ENCODE measurements at places on chromosomes 1 and 21. TPM values are rescaled to one million over a fixed set of nuclear protein-coding genes. Genes with fewer than 3 reads are reported as not detected.

Gene S1PR1
- total RNA-seq = 49.3 TPM

Gene PIK3C2B
- 14.2 TPM for total RNA-seq

Gene SLC44A3
- not detected for total RNA-seq

Gene RRP1B
- total RNA-seq = 81.8 TPM

DNA sequence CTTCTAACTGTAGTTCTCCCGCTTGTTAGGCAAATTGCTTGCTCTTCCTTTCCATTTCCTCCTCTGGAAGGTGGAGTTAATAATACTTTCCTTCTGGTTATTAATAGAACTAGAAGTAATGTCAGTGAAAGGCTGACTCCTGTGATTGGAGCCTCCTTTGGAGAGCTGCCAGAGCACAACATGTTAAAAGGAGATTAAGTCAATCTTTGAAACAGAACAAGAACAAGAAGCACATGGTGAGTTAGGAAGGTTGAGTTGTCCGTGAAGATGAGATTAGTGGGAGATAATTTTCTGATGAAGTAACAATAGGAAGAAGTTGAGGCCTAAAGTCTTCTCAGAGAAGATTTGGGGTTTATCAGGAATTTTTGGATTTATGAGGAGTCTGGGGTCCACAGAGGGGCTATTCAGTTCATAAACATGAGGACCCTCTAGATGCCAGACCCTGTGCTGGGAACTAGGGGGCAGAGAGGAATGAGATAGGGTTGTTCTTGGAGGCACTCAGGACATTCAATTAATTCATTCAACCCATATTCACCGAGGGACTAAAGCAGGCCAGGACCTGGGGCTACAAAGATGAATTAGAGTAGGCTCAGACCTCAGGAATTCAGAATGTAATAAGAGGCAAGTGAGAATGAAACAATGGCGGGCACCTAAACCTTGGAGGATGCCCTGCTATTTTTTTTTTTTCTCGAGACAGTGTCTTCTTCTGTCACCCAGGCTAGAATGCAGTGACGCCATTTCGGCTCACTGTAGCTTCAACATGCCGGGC lies 40.7 kb upstream of the DHCR24 start:
- H3K27ac ChIP-seq = no peak overlapping the region
- no peaks in the 10 kb centered on the region for H3K4me1 ChIP-seq
- H3K27me3 ChIP-seq = peaks cover 19% of the 10 kb centered on the region
- H3K36me3 ChIP-seq = no peaks in the 10 kb centered on the region

DNA sequence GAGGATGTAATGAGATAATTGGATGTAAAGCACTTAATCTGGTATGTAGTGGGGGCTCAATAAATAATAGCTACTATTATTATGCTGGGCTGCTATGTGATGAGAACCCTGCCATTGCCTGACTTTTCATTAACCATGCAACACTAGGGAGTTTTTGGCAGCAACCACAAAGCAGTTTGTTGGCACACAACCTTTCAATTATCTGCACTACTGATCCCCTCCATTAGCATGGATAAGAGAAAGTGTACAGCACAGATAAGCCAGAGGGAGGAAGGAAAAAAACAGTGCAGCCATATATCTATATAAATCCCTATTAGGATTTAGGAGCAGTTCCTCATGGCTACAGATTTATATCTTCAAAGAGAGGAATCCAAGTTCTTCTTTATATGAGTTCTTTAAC lies 498.5 kb downstream of the NUF2 start:
- no peaks in the 10 kb centered on the region for H3K27me3 ChIP-seq
- no peak overlapping the region for H3K4me3 ChIP-seq
- no peak overlapping the region for H3K27ac ChIP-seq
- no peaks in the 10 kb centered on the region for H3K36me3 ChIP-seq

DNA sequence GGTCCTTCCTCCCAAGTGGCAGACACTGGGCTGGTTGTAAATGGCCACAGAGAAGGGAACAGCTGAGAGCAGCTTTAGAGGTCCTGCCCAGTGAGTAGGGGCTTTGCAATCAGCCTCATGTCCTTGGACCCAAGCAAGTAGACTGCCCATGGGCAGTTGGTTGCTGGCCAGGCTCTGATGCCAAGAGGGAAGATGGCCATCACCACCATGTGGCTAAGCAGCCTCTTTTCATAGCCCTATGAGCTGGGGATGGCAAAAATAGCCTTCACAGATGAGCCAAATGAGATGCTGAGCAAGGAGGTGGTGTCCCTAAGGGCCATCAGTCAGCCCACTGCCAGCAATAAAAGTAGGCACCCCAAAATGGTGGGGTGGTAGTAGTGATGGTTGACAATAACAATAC lies 3.2 kb downstream of the DISP3 start:
- peaks cover 9% of the 10 kb centered on the region for H3K4me1 ChIP-seq
- H3K36me3 ChIP-seq = no peaks in the 10 kb centered on the region
- DNase-seq = no peak

DNA sequence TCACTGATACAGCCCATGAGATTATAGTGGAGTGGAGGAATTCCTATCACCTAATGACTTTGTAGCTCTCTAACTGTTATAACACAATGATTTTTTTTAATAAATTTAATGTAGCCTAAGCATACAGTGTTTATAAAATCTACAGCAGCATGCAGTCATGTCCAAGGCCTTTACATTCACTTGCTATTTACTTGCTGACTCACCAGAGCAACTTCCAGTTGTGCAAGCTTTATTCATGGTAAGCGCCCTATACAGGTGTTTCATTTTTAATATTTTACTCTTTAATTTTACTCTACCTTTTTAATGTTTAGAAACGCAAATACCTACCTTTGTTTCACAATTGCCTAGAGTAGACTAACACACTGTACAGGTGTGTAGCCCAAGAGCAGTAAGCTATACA lies 1652.2 kb downstream of the BRINP3 start:
- no peaks in the 10 kb centered on the region for H3K36me3 ChIP-seq
- H3K27me3 ChIP-seq = no peaks in the 10 kb centered on the region
- H3K4me1 ChIP-seq = no peaks in the 10 kb centered on the region
- no peak overlapping the region for H3K4me3 ChIP-seq
- no peak overlapping the region for H3K27ac ChIP-seq

DNA sequence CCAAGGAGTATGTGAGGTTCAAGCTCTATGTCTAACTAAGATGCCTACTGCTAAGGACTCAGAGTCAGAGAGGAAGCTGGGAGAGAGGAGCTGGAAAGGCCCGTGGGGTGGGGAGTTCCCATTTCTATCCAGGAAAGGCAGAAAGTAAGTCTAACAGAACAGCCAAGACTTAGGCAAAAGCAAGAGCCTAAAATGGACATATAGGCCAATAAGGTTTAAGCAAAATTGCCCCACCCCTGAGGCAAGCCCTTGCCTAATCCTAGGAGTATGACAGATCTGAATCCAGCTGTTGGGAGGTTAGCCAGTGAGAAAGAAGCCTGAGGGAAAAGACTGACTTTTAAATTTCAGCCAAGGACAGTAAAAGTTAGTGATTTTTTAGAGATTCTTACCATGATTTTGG lies 1.6 kb upstream of the KLHDC9 start:
- H3K27me3 ChIP-seq = no peaks in the 10 kb centered on the region
- H3K4me3 ChIP-seq = no peak overlapping the region
- peaks cover 27% of the 10 kb centered on the region for H3K4me1 ChIP-seq
- no peaks in the 10 kb centered on the region for H3K36me3 ChIP-seq

- no peak overlapping the region for H3K27ac ChIP-seq
- no peak overlapping the region for H3K4me3 ChIP-seq
- H3K4me1 ChIP-seq = peaks cover 14% of the 10 kb centered on the region
Observed at GRCh38 chr1:31505911-31506497, 70.3 kb upstream of the TINAGL1 start.

GRCh38 chr1:41359211-41360073 lies 1.8 kb upstream of the FOXO6 start:
- H3K27me3 ChIP-seq = peaks cover 29% of the 10 kb centered on the region
- no peaks in the 10 kb centered on the region for H3K36me3 ChIP-seq
- peak overlapping the region; percentile 5 for H3K4me3 ChIP-seq

- H3K4me3 ChIP-seq = peak overlapping the region; percentile 97
- no peaks in the 10 kb centered on the region for H3K36me3 ChIP-seq
- peaks cover 28% of the 10 kb centered on the region for H3K4me1 ChIP-seq
- peak; percentile 91 for DNase-seq
- H3K27me3 ChIP-seq = no peaks in the 10 kb centered on the region
- peak overlapping the region; percentile 96 for H3K27ac ChIP-seq
Observed at GRCh38 chr1:155193275-155193990, 14.3 kb downstream of the THBS3 start.

DNA sequence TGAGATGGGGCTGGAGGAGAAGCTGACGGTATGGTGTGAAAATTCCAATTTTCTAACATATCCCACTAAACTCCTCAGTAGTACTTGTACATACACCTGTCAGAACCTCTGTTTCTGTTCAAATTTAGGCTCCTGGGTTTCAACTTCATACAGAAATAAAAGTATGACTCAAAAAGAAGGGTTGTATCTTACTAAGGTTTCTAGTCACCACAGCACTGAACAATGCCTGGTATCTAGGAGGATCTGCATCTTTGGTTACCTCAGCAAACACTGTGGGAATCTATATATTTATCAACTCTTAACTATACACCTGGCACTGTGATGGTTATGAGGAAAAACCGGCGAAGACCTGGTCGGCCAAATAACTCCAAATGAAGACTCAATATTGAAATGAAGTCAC lies 13.8 kb downstream of the RBM34 start:
- H3K4me3 ChIP-seq = no peak overlapping the region
- peaks cover 16% of the 10 kb centered on the region for H3K36me3 ChIP-seq
- H3K27me3 ChIP-seq = no peaks in the 10 kb centered on the region
- no peak for DNase-seq
- no peak overlapping the region for H3K27ac ChIP-seq

DNA sequence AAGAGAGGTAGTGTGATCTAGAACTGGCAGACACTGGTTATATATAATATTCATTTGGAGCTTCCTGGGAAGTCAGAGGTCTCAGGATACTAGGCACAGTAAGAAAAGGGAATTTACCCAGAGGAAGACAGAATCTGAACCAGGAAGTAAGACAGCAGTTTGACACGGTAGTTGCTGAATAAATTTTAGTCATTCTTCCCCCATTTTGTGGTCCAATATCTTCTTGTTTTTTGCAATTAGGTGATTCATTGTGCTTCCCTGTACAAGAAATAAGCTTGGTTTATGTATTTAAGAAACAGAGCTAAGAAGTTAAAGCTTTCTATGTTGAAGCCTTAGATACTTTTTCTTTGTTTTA lies 1.3 kb downstream of the TMEM167B start:
- no peak for DNase-seq
- H3K4me3 ChIP-seq = peak overlapping the region; percentile 92
- H3K4me1 ChIP-seq = peaks cover 25% of the 10 kb centered on the region
- peak overlapping the region; percentile 81 for H3K27ac ChIP-seq
- no peaks in the 10 kb centered on the region for H3K27me3 ChIP-seq

- no peak overlapping the region for H3K27ac ChIP-seq
- H3K4me1 ChIP-seq = peaks cover 24% of the 10 kb centered on the region
- H3K36me3 ChIP-seq = no peaks in the 10 kb centered on the region
- H3K4me3 ChIP-seq = no peak overlapping the region
- peaks cover 2% of the 10 kb centered on the region for H3K27me3 ChIP-seq
- no peak for DNase-seq
Observed at GRCh38 chr1:174788981-174789380, 210.8 kb upstream of the CACYBP start.

- peaks cover 28% of the 10 kb centered on the region for H3K4me1 ChIP-seq
- H3K4me3 ChIP-seq = peak overlapping the region; percentile 26
- DNase-seq = peak; percentile 78
- peaks cover 3% of the 10 kb centered on the region for H3K27me3 ChIP-seq
- H3K27ac ChIP-seq = peak overlapping the region; percentile 1
Observed at GRCh38 chr21:25402134-25402961, 204.9 kb downstream of the MRPL39 start.

DNA sequence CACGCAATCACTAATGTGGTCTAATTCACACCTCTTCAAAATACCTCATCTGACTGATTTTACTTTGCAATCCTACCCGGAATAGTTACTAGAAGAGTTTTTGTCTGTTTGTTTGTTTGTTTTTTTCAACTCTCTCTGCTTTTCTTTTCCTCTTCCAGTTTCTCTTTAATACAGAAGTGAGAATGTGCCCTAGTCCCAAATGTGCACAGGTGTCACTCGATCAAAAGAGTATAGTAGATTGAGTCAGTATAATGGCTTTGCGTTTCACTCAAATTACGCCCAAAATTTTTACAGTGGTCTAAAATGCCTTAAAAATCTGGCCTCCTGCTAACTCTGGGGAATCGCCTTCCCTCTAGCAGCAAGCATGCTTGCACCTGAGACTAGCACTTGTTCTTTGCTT lies 1536.8 kb downstream of the KCNT2 start:
- H3K36me3 ChIP-seq = no peaks in the 10 kb centered on the region
- H3K27ac ChIP-seq = no peak overlapping the region
- no peak for DNase-seq
- H3K4me1 ChIP-seq = no peaks in the 10 kb centered on the region
- H3K27me3 ChIP-seq = no peaks in the 10 kb centered on the region
- no peak overlapping the region for H3K4me3 ChIP-seq

DNA sequence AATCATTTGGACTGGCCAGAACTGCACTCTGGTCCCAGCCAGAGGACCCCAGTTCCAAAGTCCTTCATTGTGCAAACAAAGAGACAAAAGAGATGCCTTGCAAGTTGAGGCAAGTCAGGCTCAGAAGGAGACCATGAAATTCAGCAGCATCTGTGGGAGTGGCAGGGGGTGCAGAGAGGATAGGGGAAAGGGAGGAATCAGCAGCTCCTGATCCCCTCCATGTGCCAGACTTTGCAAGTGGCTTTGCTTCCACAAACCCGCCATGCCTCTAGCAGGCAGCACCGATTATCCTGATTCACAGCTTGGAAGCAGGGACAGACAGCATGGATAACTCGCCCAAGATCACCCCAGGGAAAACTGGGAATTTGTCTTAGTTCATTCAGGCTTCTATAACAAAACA lies 2.1 kb upstream of the CAPN9 start:
- DNase-seq = no peak
- H3K27me3 ChIP-seq = peaks cover 16% of the 10 kb centered on the region
- no peak overlapping the region for H3K27ac ChIP-seq

DNA sequence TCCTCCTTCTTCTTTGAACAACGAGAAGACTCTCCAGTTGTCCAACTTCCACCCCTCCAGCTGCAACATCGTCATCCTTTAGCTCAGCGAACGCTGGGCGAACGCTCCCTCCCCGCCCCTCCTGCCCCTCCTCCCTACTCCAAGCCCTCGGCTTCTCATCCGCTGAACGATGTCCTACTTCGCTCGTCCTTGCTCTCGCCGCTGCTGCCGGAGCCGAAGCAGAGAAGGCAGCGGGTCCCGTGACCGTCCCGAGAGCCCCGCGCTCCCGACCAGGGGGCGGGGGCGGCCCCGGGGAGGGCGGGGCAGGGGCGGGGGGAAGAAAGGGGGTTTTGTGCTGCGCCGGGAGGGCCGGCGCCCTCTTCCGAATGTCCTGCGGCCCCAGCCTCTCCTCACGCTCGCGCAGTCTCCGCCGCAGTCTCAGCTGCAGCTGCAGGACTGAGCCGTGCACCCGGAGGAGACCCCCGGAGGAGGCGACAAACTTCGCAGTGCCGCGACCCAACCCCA lies at the start of gene BCAN:
TSS of gene BCAN (plus strand) at position 357 of the 504 bp plus-strand sequence. CDS start 3,938 bp downstream, outside the sequence.
- no peaks in the 10 kb centered on the region for H3K36me3 ChIP-seq
- H3K4me1 ChIP-seq = peaks cover 25% of the 10 kb centered on the region
- H3K27ac ChIP-seq = no peak within 1 kb of the TSS
- peak within 1 kb of the TSS; percentile 45 for H3K4me3 ChIP-seq
- no peak for DNase-seq
- H3K27me3 ChIP-seq = peaks cover 69% of the 10 kb centered on the region

DNA sequence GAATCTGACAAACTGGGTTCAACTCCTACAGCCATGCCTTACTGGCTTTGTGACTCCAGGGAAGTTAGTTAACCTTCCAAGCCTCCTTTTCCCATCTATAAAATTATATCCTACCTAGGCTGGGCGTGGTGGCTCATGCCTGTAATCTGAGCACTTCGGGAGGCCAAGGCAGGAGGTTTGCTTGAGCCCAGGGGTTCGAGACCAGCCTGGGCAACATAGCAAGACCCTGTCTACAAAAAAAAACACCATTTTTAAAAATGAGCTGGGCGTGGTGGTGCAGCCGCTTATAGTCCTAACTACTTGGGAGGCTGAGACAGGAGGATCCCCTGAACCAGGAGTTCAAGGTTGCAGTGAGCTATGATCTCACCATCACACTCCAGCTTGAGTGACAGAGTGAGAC lies 15.1 kb downstream of the CELF3 start:
- H3K27ac ChIP-seq = no peak overlapping the region
- H3K27me3 ChIP-seq = no peaks in the 10 kb centered on the region
- no peak overlapping the region for H3K4me3 ChIP-seq
